Prostate gland (tissue), 2 donors: ENCODE measurements at places on chromosomes 16 and 17. TPM values are rescaled to one million over a fixed set of nuclear protein-coding genes. Genes with fewer than 3 reads are reported as not detected.

CACNB1 gene
- 3.4 TPM for total RNA-seq

GRAPL gene
- not detected for total RNA-seq

CLEC19A gene
- 0.23 TPM for total RNA-seq

CLDN9 gene
- total RNA-seq, result 0.91 TPM

NPIPB9 gene
- not detected for total RNA-seq

SOST gene
- total RNA-seq, result not detected

PRDM7 gene
- total RNA-seq, result 0.28 TPM

PYY gene
- total RNA-seq, result not detected

ETV4 gene
- 4.0 TPM for total RNA-seq

CDH13 gene
- total RNA-seq, result 23.0 TPM

VPS9D1 gene
- 8.5 TPM for total RNA-seq

GRCh38 chr17:45677770-45678169 is 106.3 kb upstream of the CRHR1 start:
- DNase-seq, result no peak

GRCh38 chr17:80760511-80760911 is 215.9 kb downstream of the RPTOR start:
- peak; percentile 40 for DNase-seq

DNA sequence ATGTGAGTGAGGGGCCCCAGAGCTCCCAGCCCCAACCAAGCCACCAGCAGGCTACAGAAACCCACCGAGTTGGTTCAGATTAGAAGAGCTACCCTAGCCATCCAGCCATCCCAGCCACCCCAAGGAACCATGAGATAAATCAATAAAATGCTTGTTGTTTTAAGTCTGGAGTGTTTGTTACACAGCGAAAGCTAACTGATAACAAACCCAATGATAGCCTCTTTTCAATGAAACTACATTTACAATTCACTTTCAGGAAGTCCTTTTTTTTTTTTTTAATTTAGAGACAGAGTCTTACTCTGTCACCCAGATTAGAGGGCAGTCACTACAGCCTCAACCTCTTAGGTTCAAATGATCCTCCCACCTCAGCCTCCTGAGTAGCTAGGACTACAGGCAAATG is 215.0 kb upstream of the ZFHX3 start:
- no peak for DNase-seq

DNA sequence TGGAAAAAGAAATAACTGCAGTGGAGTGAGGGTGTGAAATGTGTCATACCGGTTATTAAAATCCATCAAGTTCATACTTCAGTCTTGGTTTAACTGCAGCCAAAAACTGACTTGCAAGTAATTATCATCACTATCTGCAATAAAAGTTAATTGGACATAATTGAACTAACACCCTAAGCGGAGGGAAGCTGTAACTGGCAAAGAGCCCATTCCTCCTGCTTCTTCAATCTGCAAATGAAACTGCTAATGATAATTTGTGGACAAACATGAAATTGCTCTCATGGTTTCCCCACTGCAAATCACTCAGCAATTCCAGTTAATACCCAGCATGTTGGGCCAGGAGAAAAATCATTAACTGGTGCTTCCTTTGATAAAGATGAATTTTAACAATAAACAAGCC is 46.5 kb downstream of the FAM222B start:
- no peak for DNase-seq

GRCh38 chr16:6846452-6846851 is 486.2 kb upstream of the RBFOX1 start:
- DNase-seq, result no peak

DNA sequence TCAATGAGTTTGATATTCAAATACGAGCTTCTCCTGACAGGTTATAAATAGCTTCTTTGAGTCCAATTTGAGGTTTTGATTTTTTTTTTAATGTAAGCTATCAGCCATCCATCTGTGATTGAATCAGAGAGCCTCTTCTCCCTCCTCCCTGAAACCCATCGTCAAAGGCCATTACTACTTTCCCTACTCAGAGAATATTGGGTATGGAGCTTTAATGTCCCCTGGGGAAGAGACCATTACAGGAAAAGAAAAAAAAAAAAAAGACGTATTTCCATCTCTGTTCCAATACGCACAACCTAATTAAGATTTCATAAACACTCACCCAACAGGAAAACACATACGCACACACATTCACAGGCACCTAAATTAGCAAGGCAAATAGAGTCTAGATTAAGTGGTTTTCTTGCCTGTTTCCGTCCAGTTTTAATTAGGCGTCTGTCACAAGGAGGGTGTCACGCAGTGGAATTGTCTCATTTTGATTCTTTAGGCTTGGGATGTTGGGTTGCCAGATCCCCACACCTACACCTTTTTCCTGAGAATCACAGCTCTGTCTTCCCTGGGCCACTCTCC is 194.3 kb upstream of the RPL38 start:
- no peak for DNase-seq

- no peak for DNase-seq
Observed at GRCh38 chr16:21302898-21303528, 24.9 kb upstream of the CRYM start.

- DNase-seq, result no peak
Observed at GRCh38 chr17:58300336-58300735, 19.6 kb upstream of the MPO start.

GRCh38 chr17:82963104-82963950 is 116.1 kb upstream of the METRNL start:
- DNase-seq, result peak; percentile 59

- no peak for DNase-seq
Observed at GRCh38 chr16:47886631-47887415, 269.0 kb downstream of the ABCC12 start.

DNA sequence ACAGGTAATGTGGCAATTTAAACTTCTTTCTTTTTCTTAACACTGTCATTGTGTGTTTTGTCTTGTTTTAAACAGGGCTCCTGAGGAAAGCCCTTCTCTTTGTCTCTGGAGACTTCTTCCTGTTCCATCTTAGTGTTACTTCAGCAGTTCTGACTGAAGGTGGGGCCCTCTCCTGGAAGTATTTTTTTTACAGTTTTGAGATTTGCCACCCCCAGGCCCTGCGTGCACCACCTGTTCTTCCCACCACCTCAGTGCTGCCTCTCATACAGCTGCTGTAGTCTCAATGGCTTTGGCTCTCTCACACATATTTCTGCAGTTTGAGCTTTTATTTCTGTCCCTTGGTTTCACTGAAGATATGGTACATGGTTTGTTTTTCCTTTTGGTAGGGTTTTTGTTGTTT is 52.5 kb upstream of the ALDH3A1 start:
- DNase-seq, result no peak

GRCh38 chr16:1026057-1026783 is 44.6 kb downstream of the SOX8 start:
- no peak for DNase-seq

GRCh38 chr16:27967169-27967568 is 96.3 kb downstream of the GSG1L start:
- DNase-seq, result no peak

GRCh38 chr17:77214743-77215142 is 74.0 kb downstream of the SEC14L1 start:
- DNase-seq, result no peak

DNA sequence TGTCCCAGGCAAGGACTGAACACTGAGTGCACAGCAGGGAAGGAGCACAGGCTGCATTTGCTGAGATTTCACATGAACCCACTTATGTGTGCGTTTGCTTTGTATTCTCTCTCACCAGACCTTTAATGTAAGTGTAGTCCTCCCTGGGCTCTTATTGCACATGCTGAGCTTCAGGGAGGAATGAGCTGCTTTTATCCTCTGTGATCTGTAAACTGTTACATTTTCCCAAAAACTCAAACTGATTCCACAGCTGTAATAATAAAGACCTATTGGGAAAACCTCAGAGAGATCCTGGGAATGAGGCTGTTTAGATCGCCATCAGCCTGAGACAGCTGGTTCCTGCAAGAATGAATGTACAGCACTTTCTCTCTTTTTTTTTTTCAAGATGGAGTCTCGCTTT is 53.6 kb upstream of the ADORA2B start:
- DNase-seq, result no peak

DNA sequence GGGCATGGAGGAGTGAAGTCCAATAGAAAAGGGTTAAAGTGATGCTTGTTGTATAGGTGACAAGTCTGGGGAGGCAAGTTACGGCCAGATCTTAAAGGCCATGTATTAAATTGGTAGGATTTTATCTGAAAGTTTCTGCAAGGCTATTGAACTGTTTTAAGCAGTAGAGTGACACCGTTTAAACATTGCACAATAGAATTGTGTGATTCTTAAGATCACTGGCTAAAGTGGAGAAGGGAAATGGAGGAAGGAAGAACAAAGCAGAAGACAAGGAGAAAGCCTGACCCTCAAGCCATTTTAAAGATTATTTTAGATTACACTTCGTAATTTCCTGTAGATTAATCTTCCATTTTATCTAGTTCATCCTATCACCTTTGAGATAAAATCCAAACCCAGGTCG is 5.6 kb upstream of the MPHOSPH6 start:
- no peak for DNase-seq

DNA sequence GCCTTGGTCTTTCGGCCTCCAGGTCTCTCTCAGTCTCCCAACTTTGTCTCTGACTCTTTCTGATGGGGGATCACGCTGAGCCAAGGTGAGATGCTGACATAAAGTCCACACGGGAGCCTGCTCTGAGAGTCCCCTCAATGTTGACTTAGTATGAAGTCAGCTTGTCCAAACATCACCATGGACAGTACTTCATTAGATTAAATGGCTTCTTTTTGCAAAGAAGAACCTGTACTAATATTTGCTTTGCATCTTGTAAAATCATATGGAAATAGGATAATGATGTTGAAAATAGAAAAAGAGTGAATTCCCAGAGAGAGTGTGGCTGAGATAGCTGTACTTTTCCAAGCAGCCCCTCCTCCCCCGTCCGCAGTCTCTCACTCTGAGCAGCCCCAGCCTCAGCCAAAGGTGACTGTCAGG is 56.7 kb upstream of the SIAH1 start:
- no peak for DNase-seq

GRCh38 chr17:40338058-40338457 is 26.5 kb downstream of the GJD3 start:
- DNase-seq, result no peak

DNA sequence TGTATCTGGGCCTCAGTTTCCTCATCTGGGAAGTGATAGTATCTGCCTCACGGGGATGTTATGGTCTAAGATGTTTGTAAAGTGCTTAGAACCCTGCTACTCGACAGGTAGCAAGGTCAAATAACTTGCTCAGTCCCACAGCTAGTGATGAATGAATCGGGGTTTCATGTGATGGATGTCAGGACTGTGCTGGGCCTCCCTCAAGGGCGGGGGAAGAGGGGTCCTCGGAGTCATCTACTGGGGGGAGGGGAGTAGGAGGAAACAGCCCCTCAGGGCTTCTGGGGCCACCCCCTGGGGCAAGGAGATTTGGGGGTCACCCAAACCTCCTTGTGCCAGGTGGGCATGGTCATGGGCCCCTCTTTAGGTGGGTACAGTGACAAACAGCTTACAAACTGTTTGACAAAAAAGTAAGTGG is 732 bp downstream of the PNPO start:
- DNase-seq, result no peak
